ENCODE measurements at places on chromosomes 11 and 22.
A peak's percentile ranks its signal among the peaks of the same experiment; 100 is the strongest.

DNA sequence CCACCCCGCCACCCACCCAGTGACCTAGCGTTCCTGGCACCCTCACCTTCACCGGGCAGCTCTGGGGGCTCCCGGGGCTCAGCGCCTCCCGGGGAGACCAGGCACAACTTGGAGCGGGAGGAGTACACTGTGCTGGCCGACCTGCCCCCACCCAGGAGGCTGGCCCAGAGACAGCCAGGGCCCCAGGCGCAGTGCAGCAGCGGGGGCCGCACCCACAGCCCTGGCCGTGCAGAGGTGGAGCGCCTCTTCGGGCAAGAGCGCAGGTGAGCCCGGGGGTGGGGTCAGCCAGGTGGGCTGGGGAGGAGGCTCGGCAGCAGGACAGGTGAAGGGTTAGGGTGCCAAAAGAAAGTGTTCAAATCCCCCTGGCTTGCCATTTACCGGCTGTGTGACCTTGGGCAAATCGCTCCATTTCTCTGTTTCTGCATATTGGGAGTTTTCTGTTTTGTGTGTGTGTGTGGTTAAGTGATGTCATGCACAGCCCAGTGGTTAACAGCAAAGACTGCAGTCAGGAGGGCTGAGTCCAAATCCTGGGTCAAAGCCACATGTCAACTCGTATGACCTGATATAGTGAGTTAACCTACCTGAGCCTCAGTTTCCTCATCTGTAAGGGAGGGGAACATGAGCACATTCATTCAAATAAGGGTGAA, 29.5 kb downstream of the TRIOBP start:
- no peak for DNase-seq

DNA sequence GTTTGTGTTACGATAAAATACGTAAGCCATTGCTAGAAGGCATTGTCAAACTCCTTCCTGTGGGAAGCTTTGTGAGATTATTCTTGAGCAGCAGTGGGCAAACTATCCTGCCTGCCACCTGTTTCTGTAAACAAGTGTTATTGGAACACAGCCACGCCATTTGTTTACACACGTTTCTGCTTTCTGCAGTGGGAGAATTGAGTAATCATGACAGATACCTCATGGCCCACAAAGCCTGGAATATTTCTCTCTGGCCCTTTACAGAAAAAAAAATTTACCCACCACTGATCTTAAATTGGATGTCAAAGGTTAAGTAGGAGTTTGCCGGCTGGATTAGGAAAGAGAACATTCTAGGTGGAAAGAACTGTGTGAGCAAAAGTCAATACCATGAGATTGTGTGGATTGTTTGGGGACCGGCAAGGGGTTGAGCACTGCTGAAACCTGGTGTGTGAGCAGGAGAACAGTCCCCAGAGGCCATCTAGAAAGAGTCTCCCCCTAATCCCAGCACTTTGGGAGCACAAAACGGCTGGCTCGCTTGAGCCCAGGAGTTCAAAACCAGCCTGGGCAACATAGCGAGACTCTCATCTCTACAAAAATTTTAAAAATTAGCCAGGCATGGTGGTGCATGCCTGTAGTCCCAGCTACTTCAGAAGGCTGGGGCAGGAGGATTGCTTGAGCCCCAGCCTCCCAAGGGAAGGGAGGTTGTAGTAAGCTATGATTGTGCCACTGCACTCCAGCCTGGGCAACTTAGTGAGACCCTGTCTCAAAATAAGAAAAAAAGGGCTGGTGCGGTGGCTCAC, 6.0 kb upstream of the PLA2G6 start:
- no peak for DNase-seq

GRCh38 chr22:30196141-30196879, 50.2 kb downstream of the LIF start:
- DNase-seq, result no peak

GRCh38 chr11:118705791-118706545, 26.5 kb upstream of the TREH start:
- DNase-seq, result no peak

- DNase-seq, result no peak
Observed at GRCh38 chr11:70876685-70877084, 375.7 kb downstream of the SHANK2 start.

GRCh38 chr11:72657411-72658100, 16.7 kb downstream of the PDE2A start:
- DNase-seq, result no peak

GRCh38 chr11:94636388-94636949, 69.3 kb downstream of the PIWIL4 start:
- no peak for DNase-seq

DNA sequence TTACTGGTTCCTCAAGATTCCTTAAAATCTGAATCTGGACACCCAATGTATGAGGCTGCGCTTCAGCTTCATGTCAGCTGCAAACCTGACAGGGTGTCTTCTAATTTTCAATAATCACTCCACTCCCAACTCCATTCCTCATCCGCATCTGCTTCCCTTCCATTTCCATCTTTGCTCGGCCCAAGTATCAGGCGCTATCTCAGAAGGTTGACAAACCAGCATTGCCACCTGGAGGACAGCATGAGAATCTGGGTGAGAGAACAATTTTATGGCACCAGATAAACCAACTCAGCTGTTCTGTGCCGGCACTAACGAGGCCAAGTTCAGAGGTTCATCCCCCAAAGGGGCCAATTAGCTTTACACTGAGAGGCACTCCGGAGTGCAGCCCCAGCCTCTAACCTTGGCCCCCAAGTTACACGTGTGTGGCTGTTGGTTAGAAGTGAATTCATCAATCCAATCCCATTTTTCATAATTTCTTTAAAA, 79.1 kb upstream of the LMO2 start:
- DNase-seq, result peak; percentile 46

GRCh38 chr11:128621601-128622501, 34.5 kb upstream of the ETS1 start:
- DNase-seq, result no peak

DNA sequence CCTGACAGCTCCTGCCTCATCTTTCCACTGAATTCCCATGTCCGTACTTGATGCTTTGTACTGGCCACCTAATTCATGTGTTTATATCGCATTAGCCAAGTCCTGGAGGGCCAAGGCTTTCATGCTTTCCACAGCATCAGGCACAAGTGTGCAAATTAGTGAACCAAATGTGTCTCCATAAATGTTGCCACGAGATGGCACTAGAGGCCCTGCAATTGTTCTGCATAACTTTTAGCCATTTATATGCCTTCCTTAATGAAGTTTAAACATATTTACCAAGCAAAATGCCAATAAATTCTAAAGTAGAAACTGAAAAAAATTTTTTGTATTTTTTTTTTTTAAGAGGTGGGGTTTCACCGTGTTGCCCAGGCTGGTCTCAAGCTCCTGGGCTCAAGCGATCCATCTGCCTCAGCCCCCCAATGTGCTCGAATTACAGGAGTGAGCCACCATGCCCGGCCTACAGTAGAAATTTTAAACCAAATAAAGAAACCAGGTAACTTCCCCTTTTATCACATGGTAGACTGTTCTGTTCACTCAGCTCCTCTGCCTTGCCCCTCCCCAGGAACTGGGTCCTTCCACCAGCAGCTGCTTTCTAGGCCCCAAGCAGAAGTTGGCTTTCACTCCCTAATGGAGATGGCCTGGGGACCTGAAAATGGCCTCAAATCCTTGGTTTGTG, 20.8 kb upstream of the IL18BP start:
- no peak for DNase-seq

GRCh38 chr11:9367551-9367950, 16.9 kb upstream of the IPO7 start:
- DNase-seq, result no peak

- no peak for DNase-seq
Observed at GRCh38 chr11:73977856-73978519, 4.7 kb downstream of the UCP2 start.

Measured in GM19239 (cell line).